ENCODE measurements at places on chromosomes 5 and 9.

- no peak for DNase-seq
Measured at GRCh38 chr9:9625248-9625647, 987.6 kb downstream of the PTPRD start.

- DNase-seq = no peak
Measured at GRCh38 chr5:135990528-135991255, 35.9 kb upstream of the LECT2 start.

- DNase-seq = no peak
Measured at GRCh38 chr5:138833726-138834480, 41.2 kb downstream of the LRRTM2 start.

DNA sequence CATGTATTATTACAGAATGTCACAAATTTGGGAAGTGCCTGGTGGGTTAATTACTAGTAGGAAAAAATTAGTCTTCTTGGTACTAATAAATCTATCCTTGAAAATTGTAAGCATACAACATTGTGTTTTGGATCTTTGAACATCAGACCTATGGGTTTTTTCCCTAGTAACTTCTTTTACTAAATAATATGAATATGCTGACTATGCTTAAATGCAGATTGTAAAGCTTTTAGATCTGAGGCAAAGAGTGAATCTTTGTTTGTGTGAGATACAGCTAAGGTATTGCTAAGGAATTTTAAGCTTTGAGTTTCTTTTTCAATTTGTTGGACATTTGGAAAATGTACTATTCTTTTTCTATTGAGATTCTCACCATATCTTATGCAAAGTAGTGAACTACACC is 390.6 kb upstream of the CCNH start:
- no peak for DNase-seq

DNA sequence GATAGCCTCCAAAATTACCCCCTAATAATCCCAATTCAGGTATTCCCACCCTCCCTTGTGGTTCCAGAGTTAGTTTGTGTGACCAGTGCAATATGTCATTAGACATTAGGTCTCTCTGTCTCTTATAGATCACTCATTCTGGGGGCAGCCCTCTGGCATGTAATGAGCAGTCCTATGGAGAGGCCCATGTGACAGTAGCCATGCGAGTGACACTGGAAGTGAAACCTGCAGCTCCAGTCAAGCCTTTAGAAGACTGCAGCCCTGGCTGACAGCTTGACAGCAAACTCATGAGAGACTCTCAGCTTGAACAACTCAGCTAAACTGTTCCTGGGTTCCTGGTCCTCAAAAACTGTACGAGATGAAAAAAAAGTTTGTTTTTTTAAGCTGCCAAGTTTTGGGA is 54.0 kb upstream of the HSPB3 start:
- DNase-seq = no peak

- DNase-seq = no peak
Measured at GRCh38 chr5:172957458-172957857, 1.8 kb upstream of the RPL26L1 start.

DNA sequence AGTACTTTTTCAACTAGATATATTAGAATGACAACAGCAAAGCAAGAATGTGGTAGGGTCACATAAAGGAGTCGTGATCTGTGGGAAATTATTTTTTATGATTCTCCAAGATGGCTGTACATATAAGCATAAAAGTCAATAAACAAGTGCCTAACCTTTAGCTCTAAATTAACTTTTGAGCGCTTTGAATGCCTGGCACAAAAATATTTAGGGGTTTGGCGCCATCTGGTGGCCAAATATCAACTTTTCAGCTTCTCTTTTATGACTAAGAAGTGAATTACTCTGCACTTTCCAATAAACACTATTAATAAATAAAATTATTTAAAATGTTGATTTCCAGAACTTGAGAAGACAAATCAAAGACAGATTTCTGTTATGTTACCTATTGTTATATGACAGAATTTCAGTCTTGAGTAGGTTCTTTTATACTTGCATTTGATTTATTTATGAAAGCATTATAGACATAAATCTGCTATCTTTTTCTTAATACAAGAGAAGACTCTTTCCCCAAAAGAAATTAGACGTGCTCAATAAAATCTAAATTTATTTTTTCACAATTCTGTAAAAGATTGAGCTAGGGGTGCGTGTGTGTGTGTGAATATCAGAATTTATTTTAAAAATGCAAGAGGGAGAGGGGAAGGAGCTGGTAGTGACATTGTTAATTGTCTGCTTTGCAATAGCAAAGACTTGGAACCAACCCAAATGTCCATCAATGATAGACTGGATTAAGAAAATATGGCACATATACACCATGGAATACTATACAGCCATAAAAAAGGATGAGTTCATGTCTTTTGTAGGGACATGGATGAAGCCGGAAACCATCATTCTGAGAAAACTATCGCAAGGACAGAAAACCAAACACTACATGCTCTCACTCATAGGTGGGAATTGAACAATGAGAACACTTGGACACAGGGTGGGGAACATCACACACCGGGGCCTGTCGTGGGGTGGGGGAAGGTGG is 36.7 kb upstream of the ARRDC3 start:
- DNase-seq = peak; percentile 73
